Astrocyte (in vitro differentiated cells and primary cell): ENCODE measurements at places on chromosomes 3 and 15. TPM values are rescaled to one million over a fixed set of nuclear protein-coding genes. Genes with fewer than 3 reads are reported as not detected.

DNA sequence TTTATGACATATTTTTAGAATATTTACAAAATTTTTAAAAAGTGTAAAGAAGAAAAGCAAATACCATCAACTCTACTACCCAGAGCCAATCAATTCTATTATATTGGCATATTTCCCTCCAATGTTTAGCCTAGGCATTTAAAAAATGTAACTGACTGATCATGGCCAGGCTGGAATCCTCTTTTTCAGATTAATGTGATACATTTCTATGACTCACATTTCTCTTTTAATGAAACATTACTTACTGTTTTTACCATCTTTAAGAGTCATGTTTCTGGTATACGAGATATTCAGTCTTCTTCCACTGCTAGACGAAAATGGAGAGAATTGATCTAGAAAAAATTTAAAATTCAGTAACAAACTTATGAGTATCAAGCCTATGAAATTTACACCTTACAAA is 53.4 kb upstream of the DCUN1D1 start:
- no peaks in the 10 kb centered on the region for H3K4me1 ChIP-seq
- peak; percentile 72 for DNase-seq
- H3K27me3 ChIP-seq, result no peaks in the 10 kb centered on the region
- peaks cover 9% of the 10 kb centered on the region for H3K36me3 ChIP-seq

DNA sequence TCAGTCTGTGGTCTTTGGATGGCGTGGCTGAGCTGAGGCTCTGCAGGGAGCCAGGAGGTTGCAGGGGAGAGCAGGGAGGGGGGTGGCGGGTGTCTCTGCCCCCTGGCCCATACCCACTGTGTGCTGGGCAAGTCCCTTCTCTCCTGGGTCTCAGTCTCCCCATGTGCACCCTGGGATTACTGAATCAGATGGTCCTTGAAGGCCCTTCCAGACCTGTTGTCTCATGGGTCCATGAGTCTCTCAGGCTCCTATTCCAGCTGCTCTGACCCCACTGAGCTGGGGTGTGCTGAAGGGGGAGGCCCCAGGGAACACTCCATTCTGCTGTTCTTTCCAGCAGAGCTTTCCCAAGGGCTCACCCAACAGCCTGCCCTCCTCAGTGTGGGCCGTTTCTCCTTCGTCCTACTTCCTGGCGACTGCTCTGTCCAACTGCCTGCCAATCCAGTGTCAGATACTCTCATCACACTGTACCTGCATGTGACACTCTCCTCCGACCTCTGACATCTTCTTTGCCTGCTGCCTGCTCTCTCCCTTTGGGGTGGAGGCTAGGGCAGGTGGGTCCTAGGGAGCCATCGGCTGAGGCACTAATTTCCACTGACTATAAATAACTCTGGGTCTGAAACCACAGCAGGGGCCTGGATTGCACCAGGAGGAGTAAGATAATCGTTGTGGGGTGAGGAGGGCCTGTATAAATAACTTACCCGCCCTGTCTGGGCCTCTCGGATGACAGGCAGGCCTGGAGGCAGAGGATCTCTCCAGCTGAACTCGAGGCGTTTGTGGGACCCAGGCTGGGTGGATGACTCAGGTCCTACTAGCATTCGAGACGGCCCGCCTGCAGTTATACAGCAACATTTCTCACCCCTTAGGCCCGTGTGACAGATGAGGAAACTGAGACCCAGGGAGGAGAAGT is 67.1 kb downstream of the ATP2B2 start:
- H3K27me3 ChIP-seq, result no peaks in the 10 kb centered on the region
- peak overlapping the region; percentile 91 for H3K27ac ChIP-seq
- H3K36me3 ChIP-seq, result no peaks in the 10 kb centered on the region
- H3K4me3 ChIP-seq, result no peak overlapping the region
- peaks cover 43% of the 10 kb centered on the region for H3K4me1 ChIP-seq

GRCh38 chr3:74537164-74537563 is 77.3 kb downstream of the CNTN3 start:
- H3K4me1 ChIP-seq, result no peaks in the 10 kb centered on the region
- no peaks in the 10 kb centered on the region for H3K27me3 ChIP-seq
- no peak overlapping the region for H3K4me3 ChIP-seq
- H3K36me3 ChIP-seq, result no peaks in the 10 kb centered on the region

DNA sequence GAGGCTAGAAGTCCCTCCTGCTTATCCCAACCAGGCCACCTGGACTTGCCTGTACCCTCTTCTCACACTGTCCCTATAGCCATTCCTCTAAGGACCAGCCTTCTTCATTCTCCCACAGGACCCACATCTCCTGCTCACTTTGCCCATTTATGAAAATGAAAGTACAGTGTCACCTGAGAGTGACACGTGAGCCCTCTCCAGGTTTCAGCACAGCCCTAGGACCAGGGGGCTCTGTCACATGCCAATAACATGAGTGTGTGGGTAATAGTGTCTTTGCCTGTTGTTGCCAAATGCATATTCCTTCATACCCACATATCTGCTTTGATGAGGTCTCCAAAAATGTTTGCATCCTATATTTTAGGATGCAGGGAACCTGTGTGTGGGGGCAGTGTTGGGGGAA is 42.3 kb upstream of the TNFAIP8L3 start:
- peaks cover 9% of the 10 kb centered on the region for H3K4me1 ChIP-seq
- no peaks in the 10 kb centered on the region for H3K36me3 ChIP-seq
- H3K27ac ChIP-seq, result no peak overlapping the region
- no peak overlapping the region for H3K4me3 ChIP-seq
- H3K27me3 ChIP-seq, result no peaks in the 10 kb centered on the region
- DNase-seq, result no peak

DNA sequence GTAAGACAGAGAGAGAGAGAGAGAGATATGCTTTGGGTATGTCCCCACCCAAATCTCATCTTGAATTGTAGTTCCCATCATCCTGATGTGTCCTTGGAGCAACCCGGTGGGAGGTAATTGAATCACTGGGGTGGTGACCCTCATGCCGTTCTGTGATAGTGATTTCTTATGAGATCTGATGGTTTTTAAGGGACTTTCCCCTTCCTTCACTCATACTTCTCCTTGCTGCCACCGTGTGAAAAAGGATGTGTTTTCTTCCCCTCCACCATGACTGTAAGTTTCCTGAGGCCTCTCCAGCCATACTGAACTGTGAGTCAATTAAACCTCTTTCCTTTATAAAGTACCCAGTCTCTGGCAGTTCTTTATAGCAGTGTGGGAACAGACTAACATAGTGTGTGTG is 60.3 kb downstream of the EOMES start:
- no peaks in the 10 kb centered on the region for H3K27me3 ChIP-seq
- DNase-seq, result no peak
- H3K36me3 ChIP-seq, result no peaks in the 10 kb centered on the region
- no peak overlapping the region for H3K4me3 ChIP-seq
- peaks cover 7% of the 10 kb centered on the region for H3K4me1 ChIP-seq

DNA sequence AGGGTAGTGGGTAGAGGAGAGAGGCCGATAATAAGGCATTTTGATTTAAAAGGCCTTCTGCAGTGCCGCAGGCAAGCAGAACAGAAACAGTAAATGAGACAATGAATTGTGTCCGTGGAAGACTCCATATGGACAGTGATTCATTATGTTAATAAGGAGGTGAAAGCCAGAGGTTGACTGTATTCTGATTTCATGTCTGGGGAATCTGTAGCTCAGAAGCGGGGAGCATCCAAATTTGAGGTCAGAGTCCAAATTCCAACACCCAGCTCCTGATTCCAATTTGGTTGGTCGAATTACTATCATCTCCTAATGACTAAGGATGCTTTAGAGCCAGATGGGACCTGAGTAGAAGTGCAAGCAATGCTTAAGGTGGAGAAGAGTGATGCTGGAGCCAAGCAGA is 1.0 kb upstream of the TBC1D21 start:
- peaks cover 17% of the 10 kb centered on the region for H3K27me3 ChIP-seq
- no peak overlapping the region for H3K4me3 ChIP-seq
- peaks cover 11% of the 10 kb centered on the region for H3K4me1 ChIP-seq
- H3K27ac ChIP-seq, result no peak overlapping the region

GRCh38 chr3:125042725-125043406 is 12.9 kb downstream of the HEG1 start:
- no peaks in the 10 kb centered on the region for H3K27me3 ChIP-seq
- peak overlapping the region; percentile 54 for H3K27ac ChIP-seq
- H3K4me3 ChIP-seq, result no peak overlapping the region
- DNase-seq, result no peak

- H3K4me3 ChIP-seq, result no peak overlapping the region
- H3K27me3 ChIP-seq, result peaks cover 67% of the 10 kb centered on the region
- H3K27ac ChIP-seq, result no peak overlapping the region
- H3K36me3 ChIP-seq, result no peaks in the 10 kb centered on the region
- DNase-seq, result no peak
Measured at GRCh38 chr3:194306771-194307640, 44.1 kb downstream of the CPN2 start.

- no peak overlapping the region for H3K27ac ChIP-seq
- H3K27me3 ChIP-seq, result peaks cover 7% of the 10 kb centered on the region
- H3K36me3 ChIP-seq, result no peaks in the 10 kb centered on the region
- H3K4me1 ChIP-seq, result no peaks in the 10 kb centered on the region
Measured at GRCh38 chr15:29593629-29594028, 228.6 kb downstream of the TJP1 start.

- H3K4me3 ChIP-seq, result no peak overlapping the region
- peaks cover 12% of the 10 kb centered on the region for H3K4me1 ChIP-seq
- no peak overlapping the region for H3K27ac ChIP-seq
- no peak for DNase-seq
- H3K27me3 ChIP-seq, result no peaks in the 10 kb centered on the region
Measured at GRCh38 chr3:123627673-123628670, 43.1 kb upstream of the HACD2 start.

DNA sequence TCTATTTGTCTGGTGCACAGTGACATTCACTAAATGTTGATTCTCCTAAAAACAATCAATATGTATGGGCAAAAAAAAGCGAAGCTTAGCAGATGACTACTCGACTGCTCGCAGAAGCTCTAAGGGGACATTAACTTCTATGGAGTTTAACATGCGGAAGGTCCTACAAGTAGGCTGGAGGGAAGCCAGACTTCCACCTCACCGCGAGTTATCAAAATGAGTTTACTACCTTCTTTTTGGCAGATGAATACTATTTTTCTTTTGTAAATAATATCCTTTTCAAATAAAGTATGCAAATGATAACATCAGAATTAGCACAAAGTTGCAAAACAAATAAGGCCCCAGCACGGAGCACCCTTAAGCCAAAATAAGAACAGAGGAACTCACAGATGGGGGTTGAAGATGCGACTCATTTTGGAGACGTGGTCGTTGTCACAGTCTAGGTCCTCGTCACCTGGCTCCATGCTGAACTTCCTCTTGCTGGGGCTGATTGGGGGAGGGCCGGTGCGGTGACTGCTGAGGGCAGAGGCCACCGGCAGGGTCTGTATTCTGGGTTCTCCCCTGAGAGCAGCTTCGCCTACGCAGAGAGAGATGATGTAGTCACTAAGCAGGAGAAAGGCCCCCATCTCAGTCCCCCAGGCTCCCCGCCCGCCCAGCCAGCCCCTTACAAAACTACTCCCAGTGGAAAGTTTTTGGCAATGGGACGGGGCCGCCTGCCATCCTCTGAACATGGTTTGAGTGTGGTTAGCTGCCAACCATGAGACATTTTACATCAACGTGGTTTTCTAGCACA is 42.1 kb downstream of the VGLL4 start:
- DNase-seq, result peak; percentile 69
- no peaks in the 10 kb centered on the region for H3K27me3 ChIP-seq
- H3K4me3 ChIP-seq, result no peak overlapping the region
- H3K4me1 ChIP-seq, result peaks cover 46% of the 10 kb centered on the region
- H3K36me3 ChIP-seq, result peaks cover 4% of the 10 kb centered on the region
- peak overlapping the region; percentile 93 for H3K27ac ChIP-seq

GRCh38 chr15:100524326-100524725 is 4.4 kb downstream of the CERS3 start:
- no peaks in the 10 kb centered on the region for H3K4me1 ChIP-seq
- H3K4me3 ChIP-seq, result no peak overlapping the region
- H3K36me3 ChIP-seq, result no peaks in the 10 kb centered on the region
- H3K27me3 ChIP-seq, result no peaks in the 10 kb centered on the region
- no peak overlapping the region for H3K27ac ChIP-seq
- DNase-seq, result no peak

DNA sequence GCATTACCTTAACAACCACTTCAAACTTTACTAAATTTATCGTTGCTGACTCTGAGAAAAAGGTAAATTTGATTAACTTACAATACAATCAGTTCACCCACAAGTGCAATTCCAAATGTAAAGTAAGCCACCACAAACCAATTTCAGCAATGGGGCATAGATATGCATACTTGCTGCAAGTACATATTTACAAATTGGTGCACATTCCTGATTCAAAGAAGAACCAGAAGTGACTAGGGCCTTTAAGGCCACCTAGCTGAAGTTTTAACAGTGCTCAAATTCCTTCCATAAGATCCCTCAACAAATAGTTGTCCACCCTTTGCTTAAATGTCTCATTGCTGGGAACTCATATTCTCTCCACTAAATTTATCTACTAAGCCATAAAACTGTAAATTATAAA is 67.2 kb downstream of the INO80 start:
- H3K4me1 ChIP-seq, result no peaks in the 10 kb centered on the region
- no peaks in the 10 kb centered on the region for H3K27me3 ChIP-seq
- H3K36me3 ChIP-seq, result peaks cover 48% of the 10 kb centered on the region
- DNase-seq, result no peak
- no peak overlapping the region for H3K4me3 ChIP-seq

Gene ACP3
- not detected in 2 replicates for total RNA-seq

Gene GLCE
- total RNA-seq, result 13.3 and 13.6 TPM in 2 replicates

Gene PLA2G4E
- not detected in 2 replicates for total RNA-seq

Gene SHQ1
- total RNA-seq, result 28.0 and 28.4 TPM in 2 replicates

Gene OSTN
- not detected in 2 replicates for total RNA-seq
